ENCODE measurements at places on chromosomes 1 and 21.

GRCh38 chr1:55396381-55396891, 181.3 kb upstream of the USP24 start:
- DNase-seq: no peak

DNA sequence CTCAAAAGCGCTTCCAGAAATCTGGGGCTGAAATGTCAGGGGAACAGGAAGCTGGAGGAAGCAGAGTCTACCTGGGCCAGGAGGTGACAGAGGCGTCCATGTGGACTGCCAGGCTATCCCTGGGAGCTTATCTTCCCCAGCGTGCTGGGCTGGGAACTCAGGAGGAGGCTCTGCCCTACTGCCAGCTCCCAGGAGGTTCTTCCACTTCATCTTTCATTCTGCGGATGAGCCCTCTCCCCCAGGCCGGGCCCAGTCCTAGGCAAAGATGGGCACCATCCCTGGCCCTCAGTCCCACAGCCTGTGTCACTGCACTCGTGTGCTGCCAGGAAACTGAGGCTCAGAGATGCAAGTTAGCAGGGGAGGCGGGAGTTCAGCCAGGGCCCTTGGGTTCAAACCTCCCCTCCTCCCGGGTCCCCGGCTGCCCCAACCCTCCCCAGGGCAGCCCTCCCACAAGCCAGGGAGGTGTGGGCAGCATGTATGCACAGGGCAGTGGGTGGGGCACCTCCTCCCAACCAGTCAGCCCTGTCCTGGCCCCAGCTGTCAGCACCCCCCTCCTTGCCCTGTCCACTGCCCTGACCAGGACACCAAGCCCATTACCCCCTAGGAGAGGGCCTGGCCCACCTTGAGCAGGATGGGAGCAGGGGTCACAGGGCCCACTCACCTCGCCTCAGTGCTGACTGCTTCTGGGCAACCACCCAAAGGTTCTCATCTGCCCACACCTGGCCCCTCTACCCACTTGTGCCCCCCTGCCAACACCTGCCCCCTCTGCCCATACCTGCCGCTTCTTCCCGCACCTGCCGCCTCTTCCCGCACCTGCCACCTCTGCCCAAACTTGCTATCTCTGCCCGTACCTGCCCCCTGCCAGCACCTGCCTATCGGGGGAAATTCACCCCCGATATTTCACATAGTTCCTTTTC, 226.0 kb downstream of the NPHP4 start:
- no peak for DNase-seq

DNA sequence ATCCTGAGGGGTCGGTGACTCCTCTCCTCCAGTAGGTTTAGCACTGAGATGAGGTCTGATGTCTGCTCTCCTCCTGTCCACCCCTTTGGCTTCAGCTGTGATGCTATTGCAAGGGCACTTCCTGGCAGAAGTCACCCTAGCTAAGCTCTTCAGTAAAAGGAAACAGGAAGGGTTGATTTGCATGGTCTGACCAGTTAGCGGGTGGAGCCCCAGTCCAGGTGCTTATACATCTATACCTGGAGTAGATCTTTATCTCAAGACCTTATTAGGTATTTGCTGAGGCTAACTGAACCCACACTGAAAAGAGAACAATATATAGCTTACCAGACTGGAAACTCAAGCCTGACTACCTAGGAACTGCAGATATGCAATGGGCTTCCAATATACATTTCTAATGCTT, 28.9 kb upstream of the NFASC start:
- no peak for DNase-seq

DNA sequence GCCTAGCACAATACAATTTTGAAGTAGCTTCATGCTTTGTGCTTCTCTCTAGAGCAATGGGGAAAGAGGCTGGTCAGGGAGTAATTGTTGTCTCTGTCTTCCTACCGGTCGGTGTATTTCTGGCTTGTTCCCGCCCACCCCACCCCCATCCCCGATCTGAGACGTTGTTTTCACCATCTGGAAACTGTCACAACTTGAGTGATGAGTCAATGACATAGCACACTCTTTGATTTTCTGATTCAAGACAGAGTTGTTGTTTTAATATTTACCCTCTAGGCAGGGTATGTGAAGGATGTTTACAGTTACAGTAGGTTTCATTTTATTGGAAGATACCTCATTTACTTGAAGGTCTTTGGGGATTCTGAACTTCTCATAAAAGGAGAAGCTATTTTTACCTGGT, 7.0 kb downstream of the IL12RB2 start:
- no peak for DNase-seq

DNA sequence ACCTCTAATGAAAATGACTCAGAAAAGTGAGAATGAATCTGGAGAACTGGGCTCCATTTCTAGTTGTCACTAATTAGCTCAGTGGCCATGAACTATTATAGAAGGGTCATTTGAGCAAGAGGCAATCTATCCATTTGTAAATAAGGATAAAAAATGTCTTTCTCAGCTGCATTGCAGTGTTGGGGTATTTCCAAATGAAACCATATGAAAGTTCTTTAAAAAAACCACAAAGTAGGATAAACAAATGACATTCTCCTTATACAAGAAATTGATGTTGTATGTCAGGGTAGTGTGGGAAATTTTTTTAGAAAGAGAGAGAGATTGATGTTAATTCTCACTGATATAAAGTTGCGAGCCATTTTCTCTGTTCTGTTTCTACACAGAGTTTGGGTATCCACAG, 26.0 kb downstream of the FMO3 start:
- DNase-seq: peak; percentile 84

All from iris pigment epithelial cell (primary cell).